ENCODE measurements at places on chromosomes 16 and 17.
A peak's percentile ranks its signal among the peaks of the same experiment; 100 is the strongest.

DNA sequence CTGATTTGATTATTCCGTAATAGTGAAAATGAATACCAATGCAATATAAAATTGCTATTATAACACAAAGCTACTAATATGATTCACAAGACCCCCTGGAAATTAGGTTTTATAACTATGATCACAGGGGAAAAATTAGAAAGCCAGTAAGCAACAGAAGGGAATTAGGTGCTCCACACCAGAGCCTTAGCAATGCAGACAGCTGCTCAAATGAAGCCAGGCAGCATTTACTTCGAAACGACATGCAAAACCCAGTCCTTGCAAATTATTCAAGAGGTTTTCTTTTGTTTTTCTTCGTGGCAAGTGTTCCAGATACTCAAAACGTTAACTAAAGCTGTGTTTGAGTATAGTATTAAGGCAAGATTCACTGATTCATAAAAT, 47.9 kb downstream of the TOX3 start:
- DNase-seq = no peak

GRCh38 chr17:39863918-39864746, at the start of gene IKZF3:
Gene IKZF3 (minus strand): TSS chr17:39864312. CDS start chr17:39864126, 186 bp downstream.
- peak; percentile 15 for DNase-seq

- no peak for DNase-seq
These were observed 348.6 kb downstream of the SEC14L1 start for GRCh38 chr17:77489239-77489892.

DNA sequence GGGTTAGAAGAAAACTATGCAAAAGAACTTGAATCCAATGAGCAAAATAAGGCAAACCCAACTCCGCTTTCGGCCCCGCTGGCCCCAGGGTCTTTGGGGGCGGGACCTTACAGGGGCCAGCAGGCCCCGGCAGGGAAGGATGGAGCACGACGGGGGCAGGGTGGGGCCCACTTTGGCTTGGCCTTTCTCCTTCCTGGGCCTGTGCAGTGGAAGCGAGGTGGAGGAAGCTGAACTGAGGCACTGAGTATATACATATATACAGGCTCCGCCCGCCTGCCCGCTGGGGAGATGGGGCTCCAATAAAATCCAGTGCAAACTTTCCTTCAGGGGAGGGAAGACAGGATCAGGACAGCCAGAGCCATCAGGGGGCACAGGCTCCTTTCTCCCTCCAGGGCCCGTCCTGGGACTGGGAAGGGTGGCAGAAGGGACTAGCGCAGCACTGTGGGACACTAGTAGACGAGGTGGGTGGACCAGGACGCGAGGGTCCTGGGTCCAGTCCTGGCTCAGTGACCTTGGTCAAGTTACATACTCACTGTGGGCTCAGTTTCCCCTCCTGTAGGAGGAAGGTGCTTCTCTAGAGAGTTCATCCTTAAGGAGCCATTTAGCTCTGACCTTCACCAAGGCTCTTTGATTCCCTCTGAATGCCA, 20.9 kb upstream of the MPO start:
- DNase-seq = no peak

DNA sequence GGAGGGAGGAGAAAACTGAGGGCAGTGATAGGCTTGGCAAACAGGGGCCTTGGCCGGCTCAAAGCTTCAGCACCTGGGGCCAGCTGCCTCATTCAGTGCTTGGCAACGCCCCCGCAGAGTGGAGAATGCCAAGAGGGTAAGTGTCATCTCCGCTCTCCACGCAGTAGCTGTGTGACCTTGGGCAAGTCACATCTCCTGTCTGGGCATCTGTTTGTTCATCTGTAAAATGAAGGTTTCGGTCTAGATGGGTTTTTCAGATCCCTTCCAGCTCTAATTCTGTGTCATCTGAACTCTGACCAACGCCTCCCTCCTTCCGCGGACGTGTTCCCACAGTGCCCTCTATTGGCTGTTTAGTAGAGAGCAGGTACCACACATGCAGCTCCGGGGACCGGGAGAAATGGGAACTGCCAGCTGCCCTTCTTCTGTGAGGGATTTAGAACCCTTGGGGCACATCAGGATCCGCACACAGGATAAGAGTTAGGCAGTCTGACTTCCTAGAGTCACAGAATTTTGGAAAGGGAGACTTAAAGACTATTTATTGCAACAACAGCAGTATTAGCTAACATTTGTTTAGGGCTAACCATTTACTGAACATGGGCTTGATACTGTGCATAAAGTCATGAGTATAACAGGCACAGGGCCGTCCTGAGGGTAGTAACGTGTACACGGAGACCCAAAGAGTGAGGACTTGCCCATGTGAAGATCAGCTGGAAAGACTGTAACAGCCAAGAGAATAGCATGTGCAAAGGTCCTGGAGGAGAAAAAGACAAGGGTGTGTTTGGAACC, 26.8 kb downstream of the GP2 start:
- no peak for DNase-seq

- no peak for DNase-seq
These were observed 14.1 kb downstream of the DHRS7B start for GRCh38 chr17:21140911-21141310.

GRCh38 chr16:79130616-79131015, 469.9 kb downstream of the MAF start:
- no peak for DNase-seq

DNA sequence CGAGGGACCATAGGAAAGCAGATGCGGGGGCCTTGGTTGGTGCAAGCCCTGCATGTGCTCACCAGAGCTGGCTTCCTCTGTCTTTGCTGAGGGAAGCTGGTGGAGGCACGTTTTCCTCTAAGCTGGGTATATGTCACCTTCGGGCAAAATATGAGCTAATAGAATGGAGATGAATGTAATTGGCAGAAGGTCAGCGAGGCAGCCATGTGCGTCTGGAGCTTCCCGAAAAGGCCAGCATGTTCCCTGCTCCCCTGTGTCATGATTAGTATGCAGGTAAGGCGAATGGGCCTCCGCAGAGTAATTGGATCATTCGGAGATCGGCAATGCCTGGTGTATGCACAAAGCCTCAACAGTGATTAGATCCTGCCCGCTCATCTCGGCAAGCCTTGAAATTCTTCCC, 806.2 kb upstream of the EEF2KMT start:
- DNase-seq = no peak

DNA sequence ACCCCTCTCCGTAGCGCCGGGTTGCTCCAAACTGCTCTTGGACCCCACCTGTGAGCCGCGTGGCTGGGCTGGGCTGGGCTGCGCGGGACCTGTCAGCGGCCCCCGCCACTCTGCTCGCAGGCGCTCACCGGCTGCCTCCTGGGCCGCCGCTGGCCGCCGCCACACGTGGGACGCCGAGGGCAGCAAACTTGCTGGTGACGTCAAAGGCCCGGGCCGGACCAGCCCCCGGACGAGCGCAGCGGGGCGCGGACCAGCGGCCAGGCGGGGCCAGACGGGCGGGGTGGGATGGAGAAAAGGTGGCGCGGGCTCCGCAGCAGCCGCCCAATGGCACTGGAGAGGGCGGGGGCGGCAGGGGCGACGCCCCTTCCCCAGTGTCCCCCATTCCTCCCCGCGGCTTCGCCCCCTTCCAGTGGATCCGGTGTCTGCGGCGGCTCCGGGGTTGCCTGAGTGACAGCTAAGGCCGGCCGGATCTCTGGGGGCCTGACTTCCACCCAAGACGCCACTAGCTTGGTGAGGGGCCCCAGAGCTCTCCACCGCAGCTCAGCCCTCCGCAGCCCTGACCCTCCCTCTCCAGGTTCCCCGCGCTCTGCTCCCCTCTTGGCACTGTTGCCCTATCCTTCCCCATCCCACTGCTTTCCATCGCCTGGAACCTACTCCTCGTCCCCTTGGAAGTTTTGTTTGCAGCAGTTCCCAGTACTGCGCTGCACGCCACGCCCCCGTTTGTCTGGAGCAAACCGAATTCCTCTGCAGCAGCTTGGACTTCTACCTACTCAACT, at the start of gene HS3ST3A1:
HS3ST3A1 (minus strand) TSS at position 154 of the 776 bp plus-strand sequence. CDS start 800 bp downstream, outside the sequence.
- no peak for DNase-seq

DNA sequence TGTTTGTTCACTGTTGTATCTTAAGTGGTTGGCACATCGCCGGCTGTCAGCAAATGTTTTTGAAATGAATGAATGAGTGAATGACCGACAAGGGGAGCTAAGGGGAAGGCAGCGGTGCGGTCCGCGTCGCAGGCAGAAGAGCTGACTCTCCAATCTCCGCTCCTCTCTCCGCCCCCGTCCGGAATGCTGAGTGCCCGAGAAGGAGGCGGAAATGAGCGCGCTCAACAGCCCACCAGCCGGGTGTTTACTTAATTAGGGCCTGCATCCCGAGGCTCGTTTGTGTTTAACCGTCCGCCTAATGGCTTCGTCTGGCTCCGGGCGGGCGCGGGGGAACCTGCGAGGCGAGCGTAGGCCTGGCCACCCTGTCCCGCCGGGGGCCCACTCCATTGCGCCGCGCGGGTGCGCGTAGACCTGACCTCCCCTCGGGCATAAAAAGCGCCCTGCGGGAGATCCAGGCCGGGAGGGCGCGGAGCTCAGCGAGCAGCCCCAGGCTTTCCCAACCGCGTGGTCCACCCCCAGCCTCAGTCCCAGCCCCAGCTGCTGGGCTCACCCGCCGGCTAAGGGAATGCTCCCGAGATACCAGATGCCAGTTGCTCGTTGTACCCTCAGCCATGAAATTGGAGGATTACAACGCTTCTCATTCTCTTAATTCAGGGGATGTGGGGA, 2.5 kb upstream of the CDH3 start:
- no peak for DNase-seq

- DNase-seq = no peak
These were observed 17.5 kb upstream of the WFIKKN2 start for GRCh38 chr17:50817838-50818237.

DNA sequence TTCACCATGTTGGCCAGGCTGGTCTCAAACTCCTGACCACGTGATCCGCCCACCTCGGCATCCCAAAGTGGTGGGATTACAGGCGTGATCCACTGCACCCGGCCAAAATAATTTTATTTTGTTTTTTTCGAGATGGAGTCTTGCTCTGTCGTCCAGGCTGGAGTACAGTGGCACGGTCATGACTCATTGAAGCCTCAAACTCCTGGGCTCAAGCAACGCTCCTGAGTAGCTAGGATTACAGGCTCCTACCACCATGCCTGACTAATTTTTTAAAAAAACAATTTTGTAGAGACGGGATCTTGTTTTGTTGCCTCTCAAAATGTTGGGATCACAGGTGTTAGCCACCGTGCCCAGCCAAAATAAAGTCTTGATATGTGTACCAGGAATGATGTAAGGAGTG, 2.4 kb upstream of the TTLL6 start:
- DNase-seq = no peak

DNA sequence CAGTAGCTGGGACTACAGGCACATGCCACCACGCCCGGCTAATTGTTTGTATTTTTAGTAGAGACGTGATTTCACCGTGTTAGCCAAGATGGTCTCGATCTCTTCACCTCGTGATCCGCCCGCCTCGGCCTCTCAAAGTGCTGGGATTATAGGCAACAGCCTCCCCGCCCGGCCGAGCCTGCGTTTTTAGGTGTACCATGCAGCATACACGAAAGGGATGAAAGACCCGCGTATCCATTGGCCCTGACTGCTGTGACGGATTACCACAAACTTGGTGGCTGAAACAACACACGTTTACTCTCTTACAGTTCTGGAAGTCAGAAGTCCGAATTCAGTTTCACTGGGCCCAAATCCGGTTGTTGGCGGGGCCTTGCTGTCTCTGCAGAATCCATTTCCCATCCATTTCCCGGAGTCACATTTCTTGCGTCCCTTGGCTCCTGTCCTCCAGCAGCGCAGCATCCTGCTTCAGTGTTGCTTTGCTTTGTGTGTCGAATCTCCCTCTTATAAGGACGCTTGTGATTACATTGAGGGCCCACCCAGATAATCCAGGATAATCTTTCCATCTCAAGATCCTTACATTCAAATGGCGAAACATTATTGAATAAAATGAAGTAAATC, 8.3 kb upstream of the GUCY2D start:
- peak; percentile 48 for DNase-seq

GRCh38 chr16:64882078-64882784, 239.6 kb downstream of the CDH11 start:
- DNase-seq = no peak

DNA sequence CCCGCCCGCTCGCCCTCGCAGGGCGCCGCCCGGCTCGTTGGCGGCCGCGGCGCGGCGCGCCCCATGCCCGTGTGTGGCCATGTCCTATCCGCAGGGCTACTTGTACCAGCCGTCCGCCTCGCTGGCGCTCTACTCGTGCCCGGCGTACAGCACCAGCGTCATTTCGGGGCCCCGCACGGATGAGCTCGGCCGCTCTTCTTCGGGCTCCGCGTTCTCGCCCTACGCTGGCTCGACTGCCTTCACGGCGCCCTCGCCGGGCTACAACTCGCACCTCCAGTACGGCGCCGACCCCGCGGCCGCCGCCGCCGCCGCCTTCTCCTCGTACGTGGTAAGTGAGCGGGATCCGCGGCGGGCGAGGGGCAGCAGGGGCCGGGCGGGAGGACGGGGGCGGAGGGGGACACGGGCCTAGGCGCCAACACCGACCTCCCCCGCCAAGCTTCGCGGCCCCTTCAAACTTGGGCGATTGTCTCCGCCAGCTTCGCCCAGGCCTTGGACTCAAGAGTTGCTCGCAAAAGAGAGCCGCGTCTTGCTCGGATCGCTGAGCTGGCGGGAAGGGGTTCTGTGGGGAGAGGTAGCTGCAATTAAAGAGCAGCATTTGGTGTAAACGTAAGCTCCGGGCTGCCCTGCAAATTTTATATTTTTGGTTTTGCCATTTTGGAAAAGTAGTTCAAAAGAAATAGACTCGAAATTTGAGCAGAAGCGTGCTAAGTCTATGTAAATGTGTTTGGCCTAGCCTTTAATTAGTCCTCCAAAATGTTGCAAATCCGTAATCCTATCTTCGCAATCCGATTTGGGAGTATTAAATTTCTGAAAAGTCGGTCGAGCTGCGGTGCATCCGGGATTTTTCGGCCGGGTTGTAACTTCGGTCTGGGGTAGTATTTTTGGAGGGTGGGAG, 702 bp downstream of the IRX5 start:
- DNase-seq = no peak

GRCh38 chr16:89289428-89290395, 72.2 kb downstream of the ZNF778 start:
- no peak for DNase-seq

GRCh38 chr16:2785101-2785991, 2.0 kb downstream of the PRSS33 start:
- no peak for DNase-seq

- DNase-seq = no peak
These were observed 1.9 kb downstream of the SLC13A2 start for GRCh38 chr17:28475151-28475900.

DNA sequence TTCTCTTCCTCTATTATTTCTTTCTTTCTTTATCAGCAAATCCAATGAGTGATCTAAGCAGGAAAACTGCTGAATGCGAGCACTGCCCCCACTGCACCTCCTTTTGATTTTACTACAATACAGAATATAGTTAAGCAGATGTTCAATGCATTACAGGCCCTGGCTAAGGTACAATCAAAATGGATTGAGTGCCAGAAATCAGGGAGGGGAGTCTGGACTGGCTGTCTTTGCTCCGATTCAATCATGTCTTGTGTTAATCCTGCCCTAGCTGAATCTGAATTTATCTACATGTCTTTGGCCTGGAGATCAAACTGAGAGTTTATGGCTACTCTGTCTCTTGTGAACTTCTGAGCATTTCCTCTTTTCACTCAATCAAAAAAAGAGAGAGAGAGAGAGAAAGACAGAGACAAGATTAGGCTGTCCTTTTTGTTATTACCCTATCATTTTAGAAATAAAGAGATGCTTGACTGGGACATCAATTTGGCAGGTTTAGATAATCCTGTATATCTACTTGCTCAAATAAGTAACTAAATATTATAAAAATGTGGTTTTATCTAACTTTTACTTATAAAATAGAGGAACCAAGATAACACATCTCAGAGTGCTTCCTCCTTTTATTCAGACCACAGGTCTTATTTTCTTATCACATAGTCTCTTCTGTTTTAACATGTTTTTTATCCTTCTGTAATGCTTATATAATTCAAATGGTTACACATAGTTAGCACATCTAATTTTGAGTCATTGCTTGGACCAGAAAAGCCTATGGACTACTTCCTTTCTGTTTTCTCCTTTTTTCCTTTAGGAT, 656.2 kb downstream of the KCNJ2 start:
- DNase-seq = no peak

All from lower leg skin (tissue), 4 donors.